ENCODE measurements at places on chromosomes 11 and 22.

GRCh38 chr11:69395287-69395686 lies 86.2 kb upstream of the LINC01488 start:
- DNase-seq: no peak

DNA sequence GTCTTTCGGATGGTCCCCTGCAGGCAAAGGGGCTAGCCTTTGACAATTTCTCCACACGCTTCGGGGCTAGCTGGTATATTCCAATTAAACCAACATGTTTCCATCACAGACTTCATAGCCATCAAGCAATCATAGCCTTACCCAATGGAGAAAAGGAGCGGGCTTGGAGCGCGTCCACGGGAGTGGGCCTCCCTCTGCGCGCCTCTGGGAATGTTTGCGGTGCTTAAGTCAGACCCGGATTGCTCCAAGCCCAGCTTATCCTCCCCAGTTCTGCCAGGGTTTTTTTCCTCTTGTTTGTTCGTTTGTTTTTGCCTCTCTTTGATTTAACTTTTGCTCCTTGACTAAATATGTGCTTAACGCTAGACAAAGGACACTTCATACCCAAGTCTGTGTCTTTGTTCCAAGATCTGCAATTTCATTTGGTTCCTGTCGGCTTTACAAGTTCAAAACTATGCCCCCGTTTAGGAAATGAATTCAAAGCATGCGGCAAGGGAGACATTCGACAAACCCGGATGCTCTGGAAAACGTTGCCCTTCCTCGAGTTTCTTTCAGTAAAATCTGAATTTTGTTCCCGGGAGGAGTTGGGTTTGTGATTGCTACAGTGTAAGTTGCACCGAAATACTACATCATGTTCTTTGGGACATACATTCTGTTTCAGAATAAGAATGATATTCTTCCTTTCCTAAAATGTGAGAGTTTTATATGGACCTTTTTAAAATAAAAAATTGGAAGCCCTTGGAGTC lies 1.0 kb upstream of the GLB1L2 start:
- no peak for DNase-seq

DNA sequence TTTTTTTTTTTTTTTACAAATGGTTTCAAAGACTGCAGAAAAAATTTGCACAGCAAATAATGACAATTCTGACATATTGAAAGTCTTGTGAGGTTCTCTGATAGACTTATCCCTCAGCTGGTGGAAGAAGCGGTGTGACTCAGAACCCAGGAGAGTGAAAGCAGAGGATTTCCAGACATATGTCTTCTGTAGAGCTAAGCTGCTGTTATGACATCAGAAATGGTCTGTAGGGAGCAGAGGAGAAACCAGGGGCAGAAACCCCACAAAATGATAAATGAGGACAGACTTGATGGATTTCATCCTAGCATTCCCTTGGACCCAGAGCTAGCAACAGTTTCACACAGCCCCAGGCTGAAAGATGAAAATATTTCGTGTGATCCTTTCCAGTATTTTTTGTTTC lies 582.6 kb downstream of the METTL15 start:
- no peak for DNase-seq

- no peak for DNase-seq
Measured at GRCh38 chr11:76768909-76769560, 14.1 kb upstream of the TSKU start.

DNA sequence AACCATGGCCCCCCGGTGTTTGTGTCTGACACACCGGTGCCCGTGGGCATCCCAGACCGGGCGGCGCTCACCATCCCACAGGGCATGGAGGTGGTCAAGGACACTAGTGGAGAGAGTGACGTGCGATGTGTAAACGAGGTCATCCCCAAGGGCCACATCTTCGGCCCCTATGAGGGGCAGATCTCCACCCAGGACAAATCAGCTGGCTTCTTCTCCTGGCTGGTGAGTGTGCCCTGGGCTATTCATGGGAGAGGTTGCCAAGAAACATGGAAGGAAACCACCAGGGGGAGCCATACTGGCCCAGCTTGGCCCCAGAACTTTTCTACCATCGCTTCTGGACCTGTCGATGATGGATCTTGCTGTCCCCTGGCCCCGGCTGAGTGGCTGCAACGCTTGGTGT lies 36.5 kb downstream of the PRDM11 start:
- no peak for DNase-seq

DNA sequence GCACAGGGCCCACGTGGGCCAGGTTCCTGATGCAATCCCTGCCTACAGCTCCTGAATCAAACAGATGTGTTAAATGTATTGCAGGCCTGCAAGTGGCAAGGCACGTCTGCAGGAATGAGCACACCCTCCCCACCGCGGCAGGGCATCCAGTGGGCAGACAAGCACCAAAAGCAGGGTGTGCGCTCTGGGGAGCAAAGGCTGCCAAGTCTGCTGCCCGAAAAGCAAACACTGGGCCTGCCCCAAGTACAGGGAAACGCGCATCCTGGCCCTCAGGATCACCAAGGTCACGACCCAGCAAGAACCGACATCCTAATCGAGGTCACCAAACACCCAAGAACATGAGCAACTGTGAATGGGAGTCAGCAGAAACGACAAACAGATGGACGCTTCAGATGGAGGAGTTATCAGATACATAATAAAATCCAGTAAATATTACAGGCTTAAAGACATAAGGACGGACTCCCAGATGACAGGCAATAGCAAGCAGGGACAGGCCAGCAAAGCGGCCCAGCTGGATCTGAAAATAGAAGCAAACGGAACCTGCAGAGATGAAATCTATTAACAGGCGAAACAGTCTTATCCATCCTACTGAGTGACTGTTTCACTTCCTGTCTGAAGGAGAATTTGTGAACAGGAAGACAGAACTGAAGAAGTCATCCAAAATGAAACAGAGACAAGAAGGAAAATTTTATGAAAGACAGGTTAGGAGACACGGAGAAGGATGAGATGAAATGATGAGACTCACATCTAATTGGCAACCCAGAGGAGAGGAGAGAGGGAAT lies 26.7 kb downstream of the CARS1 start:
- DNase-seq: no peak

DNA sequence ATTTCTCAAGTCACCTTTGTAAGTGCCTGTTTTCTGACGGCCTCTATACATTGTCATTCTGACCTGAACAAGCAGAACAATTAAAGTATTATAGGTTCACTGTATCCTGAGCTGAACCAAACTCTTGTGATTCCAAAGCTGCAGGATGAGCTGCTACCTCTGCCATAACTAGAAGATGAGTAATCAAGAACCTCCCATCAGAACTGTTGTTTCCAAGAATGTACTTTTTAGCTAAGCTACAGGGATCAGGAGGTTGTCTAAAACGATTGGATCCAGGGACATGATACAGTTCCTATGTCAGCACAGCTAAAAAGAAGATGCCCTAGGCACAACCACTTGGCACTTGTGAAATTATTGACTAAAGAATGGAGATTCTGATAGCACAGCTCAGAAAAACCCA lies 288.4 kb upstream of the CCDC90B start:
- DNase-seq: no peak

DNA sequence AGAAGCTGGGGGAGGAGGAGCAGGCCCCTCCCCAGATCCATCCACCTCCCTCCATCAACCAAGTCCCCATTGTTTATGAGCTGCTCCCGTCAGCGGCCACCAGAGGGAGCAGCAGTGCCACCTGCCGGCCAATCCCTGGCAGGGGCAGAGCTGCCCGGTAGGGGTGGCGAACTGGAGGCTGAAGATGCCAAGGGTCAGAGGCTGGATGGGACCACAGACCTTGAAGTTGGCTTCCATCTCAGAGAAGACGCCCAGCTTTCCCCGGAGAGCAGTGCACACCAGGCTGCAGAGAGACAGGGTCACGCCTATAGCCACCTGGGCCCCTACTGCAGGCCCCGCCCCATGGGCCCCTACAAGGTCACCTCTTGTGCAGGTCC lies 3.6 kb downstream of the FIBP start:
- DNase-seq: peak; percentile 69

GRCh38 chr22:40920526-40920925 lies 30.7 kb upstream of the RBX1 start:
- no peak for DNase-seq

GRCh38 chr11:95163106-95163505 lies 67.9 kb downstream of the SESN3 start:
- DNase-seq: no peak

GRCh38 chr11:5841797-5842196 lies at the start of gene OR52E6:
OR52E6 (minus strand) TSS chr11:5841897; CDS start chr11:5841897, 0 bp downstream.
- no peak for DNase-seq

GRCh38 chr11:125343086-125343717 lies 152.9 kb downstream of the FEZ1 start:
- DNase-seq: no peak

GRCh38 chr11:44329472-44330230 lies 19.7 kb upstream of the ALX4 start:
- no peak for DNase-seq

DNA sequence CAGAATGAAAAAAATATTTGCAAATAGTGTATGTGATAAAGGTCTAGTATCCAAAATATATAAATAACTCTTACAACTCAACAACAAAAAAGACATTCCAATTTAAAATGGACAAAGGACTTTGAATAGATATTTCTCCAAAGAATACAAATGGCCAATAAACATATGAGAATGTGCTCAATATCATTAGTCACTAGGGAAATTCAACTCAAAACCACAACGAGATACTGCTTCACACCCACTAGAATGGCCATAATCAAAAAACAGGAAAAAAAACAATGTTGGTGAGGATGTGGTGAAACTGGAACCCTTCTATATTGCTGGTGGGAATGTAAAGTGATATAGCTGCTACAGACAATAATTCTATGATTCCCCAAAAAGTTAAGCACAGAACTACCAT lies 38.6 kb upstream of the RPS13 start:
- DNase-seq: no peak

- DNase-seq: no peak
Measured at GRCh38 chr22:25780673-25781072, 38.7 kb downstream of the MYO18B start.

- no peak for DNase-seq
Measured at GRCh38 chr11:1776331-1776851, 12.7 kb upstream of the CTSD start.

DNA sequence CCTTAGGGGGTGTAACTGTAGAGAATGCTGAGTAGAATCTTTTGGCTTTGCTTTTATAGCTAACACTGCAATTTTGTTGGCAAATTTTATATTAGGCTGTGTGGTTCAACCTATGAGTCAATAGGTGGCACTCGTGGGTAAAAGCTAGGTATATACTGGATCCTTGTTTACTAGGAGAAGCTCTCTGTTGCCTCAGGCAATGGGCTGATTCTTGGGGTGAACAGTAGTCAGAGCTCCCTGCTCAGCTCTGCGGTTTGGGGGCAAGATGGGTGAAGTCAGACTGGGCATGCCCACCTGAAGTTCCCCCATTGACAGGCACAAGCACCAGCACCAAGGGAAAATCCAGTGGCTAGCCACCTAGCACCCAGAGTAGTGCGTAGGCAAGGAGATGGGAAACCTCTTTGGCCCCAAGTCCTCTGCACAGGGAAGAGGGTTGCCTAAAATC lies 238.7 kb downstream of the FAM181B start:
- DNase-seq: no peak

- no peak for DNase-seq
Measured at GRCh38 chr22:17243524-17243923, 24.3 kb upstream of the ADA2 start.

GRCh38 chr22:50246242-50247175 lies 1.7 kb upstream of the TUBGCP6 start:
- no peak for DNase-seq

DNA sequence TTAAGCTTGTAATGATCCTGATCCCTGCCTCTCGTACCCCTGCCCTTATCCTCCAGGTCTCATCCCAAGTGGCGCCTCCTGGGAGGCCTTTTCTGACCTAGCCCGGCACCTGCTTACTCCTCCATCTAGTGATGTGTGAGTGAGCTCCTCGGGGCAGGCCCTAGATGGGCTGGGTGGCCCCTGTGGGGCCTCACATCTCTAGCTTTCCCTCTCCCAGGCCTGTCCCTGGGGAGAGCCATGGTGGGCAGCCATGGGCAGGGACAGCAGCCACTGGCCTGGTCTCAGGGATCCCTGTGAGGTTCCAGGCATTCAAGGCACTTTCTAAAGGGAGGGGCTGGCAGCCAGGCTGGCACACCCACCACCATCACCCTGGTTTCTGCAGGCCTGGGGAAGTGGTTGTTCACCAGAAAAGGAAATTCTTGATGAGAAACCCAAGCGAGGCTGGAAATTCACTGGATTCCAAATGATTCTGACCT lies 27.9 kb downstream of the GNAZ start:
- DNase-seq: no peak

DNA sequence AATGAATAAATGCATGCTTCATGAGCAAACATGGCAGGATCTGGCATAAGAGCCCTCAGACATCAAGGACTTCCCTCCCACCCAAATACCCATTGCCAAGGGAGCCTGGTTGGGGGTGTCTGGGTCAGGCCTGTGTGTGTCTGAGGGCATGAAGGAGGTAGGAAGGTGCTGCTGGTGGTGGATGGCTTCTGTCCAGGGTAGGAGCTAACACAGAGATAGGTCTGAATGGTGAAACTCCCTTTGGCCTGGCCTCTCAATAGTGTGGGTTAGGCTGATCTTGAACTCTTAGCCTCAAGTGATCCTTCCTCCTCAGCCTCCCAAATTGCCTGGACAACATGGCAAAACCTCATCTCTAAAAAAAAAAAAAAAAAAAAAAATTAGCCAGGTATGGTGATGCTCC lies 2.8 kb downstream of the AMPD3 start:
- DNase-seq: no peak

DNA sequence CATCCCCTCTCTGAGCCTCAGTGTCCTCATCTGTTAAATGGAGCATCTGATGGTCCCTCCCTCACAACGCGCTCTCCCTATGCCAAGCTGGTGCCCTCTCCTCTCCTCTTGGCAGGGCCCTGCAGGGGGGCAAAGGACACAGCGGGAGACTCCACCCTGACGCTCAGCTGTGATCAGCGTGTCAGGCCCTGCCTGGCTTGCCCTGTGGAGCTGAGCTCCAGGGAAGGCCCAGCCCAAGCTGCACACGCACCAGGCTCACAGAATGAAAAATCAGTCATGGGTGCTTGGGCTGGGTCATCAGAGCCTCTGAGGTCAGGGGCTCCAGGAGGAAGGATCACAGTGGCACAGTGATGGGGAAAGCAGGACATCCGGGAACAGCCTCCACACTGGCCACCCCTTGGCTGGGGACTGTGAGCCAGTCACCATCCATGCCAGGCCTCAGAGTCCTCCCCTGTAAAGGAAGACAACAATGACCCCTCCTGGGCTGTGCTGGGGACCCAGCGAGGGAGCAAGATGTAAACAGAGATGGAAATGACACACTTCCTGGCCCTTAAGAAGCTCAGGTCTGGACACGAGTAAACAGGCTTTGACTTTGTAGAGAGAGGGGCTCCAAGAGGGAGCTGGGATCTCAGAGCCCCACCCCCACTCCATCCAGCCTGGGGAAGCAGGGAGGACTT lies 36.6 kb downstream of the RPL3 start:
- DNase-seq: no peak

GRCh38 chr11:35035894-35036408 lies 103.0 kb upstream of the CD44 start:
- DNase-seq: no peak
